Stimulated activated CD4-positive, alpha-beta T cell treated with anti-CD3 and anti-CD28 coated beads, Interleukin-1b, Interleukin-23, amount 100 ng/mL, for 4 hours (primary cell): ENCODE measurements at places on chromosomes 13 and 19.

DNA sequence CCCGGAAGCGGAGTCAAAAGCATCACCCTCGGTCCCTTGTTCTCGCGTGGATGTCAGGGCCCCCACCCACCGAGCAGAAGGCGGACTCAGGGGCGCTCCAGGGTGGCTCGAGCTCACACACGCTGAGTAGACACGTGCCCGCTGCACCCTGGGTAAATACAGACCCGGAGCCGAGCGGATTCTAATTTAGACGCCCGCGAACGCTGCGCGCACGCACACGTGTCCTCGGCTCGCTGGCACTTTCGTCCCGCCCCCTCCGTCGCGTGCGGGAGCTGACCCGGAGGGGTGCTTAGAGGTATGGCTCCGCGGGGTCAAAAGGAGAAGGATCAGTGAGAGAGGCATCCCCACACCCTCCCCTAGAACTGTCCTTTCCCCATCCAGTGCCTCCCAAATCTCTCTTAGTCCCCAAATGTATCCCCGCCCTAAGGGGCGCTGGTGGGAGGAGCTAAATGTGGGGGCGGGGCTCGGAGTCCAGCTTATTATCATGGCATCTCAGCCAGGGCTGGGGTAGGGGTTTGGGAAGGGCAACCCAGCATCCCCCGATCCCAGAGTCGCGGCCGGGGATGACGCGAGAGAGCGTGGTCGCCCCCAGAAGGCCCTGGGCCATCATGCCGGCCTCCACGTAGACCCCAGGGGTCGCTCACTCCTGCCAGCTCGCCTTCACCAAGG, 451 bp upstream of the ICAM5 start:
- DNase-seq = no peak

- no peak for DNase-seq
Observed at GRCh38 chr19:22882797-22883196, 50.7 kb downstream of the ZNF723 start.

DNA sequence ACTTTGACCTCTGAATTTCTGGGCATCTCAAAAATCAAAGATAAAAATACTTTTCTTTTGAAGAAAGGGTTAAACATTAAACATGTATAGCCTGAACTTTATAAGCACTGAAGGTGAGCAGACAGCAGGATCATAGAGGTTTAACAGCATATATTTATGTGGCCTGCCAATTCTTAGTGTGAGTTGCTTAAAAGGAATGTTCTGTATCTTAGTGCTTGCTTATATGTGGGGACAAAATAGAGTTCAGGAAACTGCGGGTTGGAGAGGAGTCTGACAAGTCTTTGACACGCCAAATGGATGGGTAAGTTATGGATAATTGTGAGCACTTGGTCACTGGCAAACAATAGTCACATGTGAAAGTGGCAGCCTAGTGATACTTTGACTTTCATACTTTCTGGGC, 1419.4 kb upstream of the SPRY2 start:
- no peak for DNase-seq

DNA sequence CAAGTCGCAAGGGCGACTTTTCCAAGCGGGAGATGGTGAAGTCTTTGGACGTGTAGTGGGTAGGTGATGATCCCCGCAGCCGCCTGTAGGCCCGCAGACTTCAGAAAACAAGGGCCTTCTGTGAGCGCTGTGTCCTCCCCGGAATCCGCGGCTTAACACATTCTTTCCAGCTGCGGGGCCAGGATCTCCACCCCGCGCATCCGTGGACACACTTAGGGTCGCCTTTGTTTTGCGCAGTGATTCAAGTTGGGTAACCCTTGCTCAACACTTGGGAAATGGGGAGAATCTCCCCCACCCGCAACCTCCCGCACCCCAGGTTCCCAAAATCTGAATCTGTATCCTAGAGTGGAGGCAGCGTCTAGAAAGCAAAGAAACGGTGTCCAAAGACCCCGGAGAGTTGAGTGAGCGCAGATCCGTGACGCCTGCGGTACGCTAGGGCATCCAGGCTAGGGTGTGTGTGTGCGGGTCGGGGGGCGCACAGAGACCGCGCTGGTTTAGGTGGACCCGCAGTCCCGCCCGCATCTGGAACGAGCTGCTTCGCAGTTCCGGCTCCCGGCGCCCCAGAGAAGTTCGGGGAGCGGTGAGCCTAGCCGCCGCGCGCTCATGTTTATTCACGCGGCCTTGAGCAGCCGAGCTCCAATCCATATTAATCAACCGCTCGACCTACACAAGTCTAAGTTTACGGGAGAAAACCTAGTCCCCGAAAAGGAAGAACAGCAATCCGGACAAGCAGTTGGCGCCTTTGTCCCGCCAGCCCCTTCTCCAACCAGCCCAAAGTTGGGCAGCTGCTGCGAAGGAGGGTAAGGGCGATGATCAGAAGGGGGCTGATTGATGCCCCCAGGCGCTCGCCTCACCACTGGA, 9.9 kb downstream of the SOX21 start:
- no peak for DNase-seq

DNA sequence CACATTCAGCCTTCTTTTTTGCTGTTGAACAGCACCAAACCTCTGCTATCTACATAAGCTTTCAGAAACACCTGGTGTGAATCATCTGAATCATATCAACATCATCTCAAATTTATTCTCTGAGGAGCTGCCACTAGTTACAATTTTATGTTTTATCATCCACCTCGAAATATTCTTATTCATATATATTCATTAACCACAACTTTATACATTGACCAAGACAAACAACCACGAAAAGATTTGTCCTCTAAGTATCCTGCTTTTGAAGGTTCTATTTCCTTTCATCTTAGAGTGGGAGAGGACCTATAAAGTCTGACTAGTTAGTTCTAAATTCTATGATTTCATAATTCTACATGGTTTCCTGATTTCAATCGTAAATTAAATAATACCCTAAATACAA, 18.9 kb downstream of the ESD start:
- DNase-seq = no peak

- no peak for DNase-seq
Observed at GRCh38 chr13:68009546-68009945, 779.4 kb upstream of the PCDH9 start.

DNA sequence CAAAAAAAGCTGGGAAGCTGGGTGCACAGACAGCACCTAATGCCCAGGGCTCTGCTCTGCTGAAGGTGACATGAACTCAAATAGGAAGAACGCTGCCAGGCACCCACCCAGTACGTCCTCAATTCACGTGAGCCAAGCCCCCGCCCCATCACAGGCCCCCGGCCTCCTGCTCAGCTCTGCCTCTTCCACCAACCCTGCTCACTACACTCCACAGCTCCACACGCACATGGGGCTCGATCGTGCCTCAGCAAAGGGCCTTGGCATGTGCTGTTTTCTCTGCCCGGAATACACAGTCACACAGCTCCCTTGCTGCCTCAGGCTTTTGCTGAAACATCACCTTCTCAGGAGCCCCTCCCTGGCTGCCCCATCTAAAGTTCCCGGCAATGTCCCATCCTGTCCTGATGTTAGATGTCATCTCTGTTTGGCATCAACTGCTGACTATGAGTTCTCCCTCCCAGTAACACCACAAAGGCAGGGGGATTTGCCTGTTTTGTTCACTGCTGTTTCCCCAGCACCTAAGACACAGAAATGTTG, 2.3 kb downstream of the ATP13A1 start:
- DNase-seq = no peak

DNA sequence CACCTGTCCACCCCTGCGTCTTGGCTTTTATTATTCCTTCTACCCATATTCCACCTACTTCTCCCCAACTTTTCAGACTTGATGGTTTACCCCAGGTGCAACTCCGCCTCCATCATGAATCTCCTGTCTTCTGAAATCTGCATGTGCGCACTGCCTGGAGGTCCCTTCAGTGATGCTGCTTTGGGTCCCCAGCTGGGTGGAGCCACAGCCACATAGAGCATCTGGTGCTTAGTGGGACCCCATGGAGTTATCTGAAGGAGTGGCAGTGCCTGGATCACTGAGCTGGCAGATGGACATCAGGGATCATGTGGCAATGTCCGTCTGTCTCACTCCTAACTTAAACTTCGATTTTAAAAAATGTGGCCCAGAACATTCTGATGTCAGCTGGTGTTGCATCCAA, 13.5 kb downstream of the ZNF536 start:
- no peak for DNase-seq

DNA sequence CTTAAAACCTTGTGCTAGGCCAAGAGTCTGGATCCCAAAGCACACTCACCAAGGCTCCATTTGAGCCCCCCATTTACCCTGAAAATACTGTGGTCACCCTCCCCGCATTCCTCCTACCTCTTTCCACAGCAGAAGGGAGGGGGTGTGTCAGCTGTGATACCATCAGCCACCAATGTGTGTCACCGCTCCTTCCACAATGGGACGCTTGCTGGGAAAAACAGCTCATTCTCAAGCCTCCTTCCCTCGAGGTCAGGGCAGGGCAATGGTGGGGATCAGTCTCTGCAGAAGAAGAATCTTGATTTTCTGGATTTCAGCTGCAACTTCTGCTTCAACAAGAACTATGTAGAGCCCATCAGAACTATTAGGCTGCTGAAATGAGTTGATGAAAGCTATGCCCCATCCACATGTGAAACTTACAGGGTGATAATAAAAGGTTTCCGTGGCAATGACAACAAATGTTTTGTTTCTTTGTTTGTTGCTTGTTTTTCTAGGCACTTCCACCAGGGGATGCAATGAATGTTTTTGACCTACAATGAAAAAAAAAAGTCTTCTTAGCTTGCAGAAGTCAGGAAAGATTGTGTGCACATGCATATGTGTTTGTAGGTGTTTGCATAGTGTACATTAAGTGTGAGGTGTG, 26.4 kb upstream of the ZNF507 start:
- DNase-seq = no peak

GRCh38 chr19:16714702-16715287, 4.9 kb upstream of the NWD1 start:
- DNase-seq = peak; percentile 18

GRCh38 chr13:32838945-32839344, 177.3 kb upstream of the KL start:
- DNase-seq = no peak

DNA sequence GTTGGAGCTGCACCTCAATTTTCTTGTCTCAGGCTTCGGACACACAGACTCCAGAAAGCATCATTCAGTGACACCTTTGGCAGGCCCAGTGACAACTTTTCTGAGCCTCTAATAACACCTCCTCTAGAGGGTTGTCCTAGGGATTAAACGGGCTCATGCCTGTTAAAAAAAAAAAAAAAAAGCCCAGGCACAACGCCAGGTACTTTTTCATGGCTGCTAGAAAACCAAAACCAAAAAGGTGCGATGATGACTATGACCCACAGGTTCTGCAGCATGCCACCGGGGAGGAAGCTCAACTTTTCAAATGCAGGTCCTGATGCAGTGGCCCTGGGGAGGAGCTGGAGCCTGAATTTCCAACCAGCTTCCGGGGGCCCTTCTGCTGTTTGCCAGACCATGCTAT, 184.2 kb downstream of the ABCC4 start:
- no peak for DNase-seq

DNA sequence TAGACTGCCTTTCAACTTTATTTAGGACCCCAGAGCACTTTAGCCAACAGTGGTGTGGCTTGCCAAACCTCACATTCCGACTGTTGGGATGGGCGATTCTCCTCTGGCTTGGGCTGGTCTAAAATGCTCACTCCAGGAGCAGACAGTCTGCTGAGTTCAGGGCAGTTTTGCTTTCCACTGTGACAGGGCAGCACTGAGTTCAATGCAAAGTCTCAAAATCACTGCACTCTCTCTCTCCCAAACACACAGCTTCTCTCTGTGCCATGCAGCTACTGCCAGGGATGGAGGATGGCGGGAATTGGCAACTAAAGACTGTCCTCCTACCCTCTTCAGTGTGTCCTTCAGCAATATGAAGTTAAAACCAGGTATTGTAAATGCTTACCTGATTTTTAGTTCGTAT, 13.2 kb downstream of the NAPSA start:
- no peak for DNase-seq

- peak; percentile 64 for DNase-seq
Observed at GRCh38 chr13:21476893-21477472, 17.9 kb upstream of the ZDHHC20 start.

GRCh38 chr19:29054886-29055675, 157.9 kb downstream of the UQCRFS1 start:
- DNase-seq = no peak

DNA sequence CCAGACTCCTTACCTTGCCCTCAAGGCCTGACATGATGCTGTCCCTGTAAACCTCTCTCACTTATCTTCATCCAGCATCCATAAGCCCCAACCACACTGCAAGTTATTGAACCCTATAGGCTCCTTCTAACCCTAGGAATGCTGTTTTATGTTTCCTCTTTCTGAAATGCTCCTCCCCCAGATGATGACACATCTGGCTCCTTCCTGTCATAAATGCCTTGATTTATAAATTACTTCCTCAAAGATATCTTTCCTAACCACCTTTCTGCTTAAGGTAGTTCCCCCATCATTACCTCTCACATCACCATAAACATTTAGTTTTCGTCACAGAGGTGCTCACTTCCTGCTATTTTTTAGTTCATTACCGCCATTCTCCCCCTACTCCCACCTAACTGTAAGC, 12.3 kb downstream of the RUBCNL start:
- no peak for DNase-seq

DNA sequence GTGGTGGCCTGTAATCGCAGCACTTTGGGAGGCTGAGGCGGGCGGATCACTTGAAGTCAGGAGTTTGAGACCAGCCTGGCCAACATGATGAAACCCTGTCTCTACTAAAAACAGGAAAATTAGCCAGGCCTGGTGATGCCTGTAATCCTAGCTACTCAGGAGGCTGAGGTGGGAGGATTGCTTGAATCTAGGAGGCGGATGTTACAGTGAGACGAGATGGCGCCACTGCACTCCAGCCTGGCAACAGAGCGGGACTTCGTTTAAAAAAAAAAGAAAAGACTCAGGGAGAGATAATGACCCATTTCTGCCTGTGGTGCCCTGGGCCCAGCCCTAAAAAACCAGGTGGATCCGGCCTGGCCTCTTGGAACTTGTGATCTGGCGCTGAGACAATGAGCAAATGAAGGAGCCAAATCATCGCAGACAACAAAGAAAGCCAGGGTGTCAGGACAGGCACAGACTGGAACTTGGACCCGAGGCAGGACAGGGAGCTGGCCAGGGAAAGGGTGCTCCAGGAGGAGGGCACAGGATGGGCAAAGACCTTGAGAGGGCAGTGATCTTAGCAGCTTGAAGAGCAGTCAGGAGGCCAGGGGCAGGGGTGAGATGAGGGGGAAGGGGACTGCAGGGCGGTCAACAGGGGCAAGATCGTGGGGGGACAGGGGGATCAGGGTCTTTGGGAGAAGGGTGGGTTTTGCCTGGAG, 962 bp upstream of the JAK3 start:
- DNase-seq = no peak

GRCh38 chr13:75513271-75513670, 24.4 kb downstream of the COMMD6 start:
- DNase-seq = no peak

DNA sequence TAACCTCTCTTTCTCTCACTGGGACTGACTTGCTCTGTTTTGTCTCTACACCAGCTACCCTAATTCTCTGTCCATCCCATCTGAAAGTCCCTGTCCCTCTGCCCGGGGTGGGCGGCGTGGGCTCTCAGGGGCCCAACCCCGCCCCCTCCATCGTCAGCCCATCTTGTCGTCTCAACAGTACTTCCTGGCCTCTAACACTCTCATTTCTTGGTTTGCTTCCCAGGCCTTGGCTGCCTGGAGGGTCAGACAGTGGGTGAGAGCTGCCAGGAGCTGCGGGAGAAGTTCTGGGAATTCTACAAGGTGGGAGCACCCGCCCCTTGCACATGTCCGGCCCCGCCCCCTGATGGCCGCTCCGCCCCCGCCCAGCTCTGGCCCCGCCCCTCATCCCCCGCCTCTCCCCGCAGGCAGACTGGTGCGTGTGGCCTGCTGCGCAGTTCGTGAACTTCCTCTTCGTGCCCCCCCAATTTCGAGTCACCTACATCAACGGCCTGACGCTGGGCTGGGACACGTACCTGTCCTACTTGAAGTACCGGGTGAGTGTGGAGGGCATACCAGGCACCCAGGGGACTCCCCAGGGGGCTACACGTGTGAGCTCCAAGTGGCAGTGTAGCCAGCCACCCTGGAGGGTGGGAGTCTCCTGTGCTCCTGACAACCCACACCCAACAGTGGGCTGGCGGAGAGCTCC, 1.7 kb downstream of the MPV17L2 start:
- DNase-seq = no peak
